Right kidney (tissue), 9 donors: ENCODE measurements at places on chromosomes 12 and 14.

- DNase-seq, result no peak
Measured at GRCh38 chr12:10075451-10075850, 23.3 kb downstream of the CLEC1A start.

GRCh38 chr14:22748631-22749068 lies 17.8 kb upstream of the OXA1L start:
- DNase-seq, result no peak

GRCh38 chr14:72549854-72550253 lies 344.0 kb downstream of the DPF3 start:
- DNase-seq, result no peak

- no peak for DNase-seq
Measured at GRCh38 chr14:105702275-105702817, 176.0 kb downstream of the TMEM121 start.

DNA sequence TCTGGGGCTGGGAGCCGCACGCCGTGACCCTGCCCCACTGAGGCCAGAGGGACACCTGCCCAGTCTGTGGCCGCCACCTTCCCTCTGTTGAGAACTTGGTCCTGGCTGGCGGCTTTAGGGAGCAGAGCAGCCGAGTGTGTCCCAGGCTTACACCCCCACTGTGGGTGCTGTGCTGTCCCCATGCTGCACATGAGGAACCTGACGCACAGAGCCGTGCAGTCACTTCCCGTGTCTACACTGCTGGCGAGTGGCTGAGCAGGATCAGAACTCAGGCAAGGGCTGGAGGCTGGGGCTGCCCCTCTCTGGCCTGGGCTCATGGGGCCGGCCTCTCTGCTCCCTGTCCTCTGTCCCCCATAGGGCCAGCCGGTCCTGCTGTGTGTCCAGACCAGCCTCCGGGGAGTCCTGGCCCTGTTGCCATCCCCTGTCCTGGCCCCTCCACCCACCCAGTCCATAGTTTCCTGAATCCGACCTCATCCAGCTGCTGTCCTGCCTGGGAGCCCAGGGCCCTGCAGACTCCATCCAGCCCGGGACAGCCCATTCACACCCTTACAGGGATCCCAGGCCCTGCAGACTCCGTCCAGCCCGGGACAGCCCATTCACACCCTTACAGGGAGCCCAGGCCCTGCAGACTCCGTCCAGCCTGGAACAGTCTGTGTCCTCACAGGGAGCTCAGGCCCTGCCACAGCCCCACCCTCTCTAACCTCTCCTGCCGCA lies 10.3 kb downstream of the FBRSL1 start:
- no peak for DNase-seq

- no peak for DNase-seq
Measured at GRCh38 chr14:90487031-90487430, 90.2 kb downstream of the CALM1 start.

DNA sequence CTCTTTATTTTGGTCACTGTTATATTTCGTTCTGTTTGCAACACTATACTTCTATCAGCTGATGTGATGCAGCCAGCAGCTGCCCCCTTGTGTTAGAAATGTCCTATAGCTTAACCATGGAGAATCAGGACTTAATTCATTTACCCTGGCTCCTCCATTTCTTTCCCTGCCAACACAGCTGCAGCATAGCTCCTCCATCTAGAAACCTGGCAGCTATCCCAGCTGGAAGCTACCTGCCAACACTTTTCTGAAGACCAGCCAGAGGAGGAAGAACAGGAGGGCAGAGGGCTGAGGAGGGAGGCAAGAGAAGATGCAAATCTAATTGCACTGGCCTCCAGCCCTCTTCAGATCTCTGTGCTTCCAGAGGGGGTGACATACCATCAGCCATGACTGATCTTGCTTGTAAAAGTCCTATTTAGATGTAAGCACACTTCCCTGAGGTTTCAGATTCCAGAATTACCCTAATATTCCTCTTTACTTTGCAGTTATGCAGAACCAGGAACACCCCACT lies 156.8 kb upstream of the TMEM260 start:
- peak; percentile 43 for DNase-seq

- DNase-seq, result no peak
Measured at GRCh38 chr12:79482323-79482722, 208.4 kb downstream of the PAWR start.

DNA sequence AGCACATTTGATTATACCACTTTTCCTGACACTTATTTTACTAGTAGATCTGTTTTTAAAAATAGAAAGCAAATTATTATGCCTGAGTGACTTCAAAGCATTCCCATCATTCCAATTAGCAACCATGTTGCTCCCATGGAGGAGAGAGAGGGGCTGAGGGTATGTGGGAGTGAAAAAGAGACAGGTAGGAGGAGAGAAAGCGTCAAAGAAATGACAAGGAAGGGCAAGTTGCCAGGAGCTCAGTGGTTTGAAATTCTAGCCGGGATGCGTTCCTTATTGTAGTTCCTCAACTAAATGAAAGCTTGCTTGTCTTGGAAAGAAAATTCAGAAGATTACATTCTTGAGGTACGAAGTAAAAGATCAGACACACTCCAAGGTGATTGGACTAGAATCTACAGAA lies 92.4 kb upstream of the PKP2 start:
- no peak for DNase-seq

- peak; percentile 20 for DNase-seq
Measured at GRCh38 chr14:47278233-47278842, 397.1 kb downstream of the MDGA2 start.

DNA sequence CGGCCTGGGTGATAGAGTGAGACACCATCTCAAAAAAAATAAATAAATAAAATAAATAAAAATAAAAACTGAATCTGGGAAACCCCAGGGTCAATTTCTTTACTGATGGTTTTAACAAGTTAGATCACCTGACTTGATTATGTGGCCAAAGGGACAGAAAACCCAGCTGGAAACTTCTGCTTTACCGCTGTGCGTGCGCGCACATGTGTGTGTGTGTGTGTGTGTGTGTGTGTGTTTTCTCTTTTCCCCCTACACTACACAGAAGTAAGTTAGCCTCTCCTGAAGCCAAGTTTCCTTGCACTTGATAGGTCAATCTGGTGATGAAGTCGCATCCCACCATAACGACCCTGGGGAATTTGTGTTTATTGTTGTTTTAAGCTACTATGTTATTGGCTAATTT lies 105.3 kb upstream of the AMN1 start:
- DNase-seq, result no peak

DNA sequence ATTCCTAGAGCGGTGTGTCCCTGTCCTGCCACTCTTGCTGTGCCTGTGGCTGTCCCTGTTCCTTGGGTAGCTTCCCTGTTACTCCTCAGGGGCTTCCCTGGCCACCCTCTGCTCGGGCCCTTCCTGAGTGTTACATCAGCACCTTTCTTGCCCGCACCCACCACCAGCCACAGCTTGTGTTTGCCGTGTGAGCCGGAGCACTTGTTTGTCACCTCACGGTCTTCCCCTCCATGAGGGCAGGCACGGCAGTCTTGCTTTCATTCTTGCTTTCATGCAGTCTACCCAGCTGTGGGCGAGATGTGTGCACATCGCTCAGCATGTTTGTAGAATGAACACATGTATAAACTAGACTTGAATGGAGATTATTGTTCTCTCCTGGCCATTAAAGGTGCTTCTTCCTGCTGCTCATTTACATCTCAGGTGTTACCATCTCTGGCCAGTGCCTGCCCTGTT lies 42.0 kb downstream of the TRAF3 start:
- DNase-seq, result no peak

GRCh38 chr12:3722368-3722767 lies 30.5 kb downstream of the CRACR2A start:
- DNase-seq, result no peak

DNA sequence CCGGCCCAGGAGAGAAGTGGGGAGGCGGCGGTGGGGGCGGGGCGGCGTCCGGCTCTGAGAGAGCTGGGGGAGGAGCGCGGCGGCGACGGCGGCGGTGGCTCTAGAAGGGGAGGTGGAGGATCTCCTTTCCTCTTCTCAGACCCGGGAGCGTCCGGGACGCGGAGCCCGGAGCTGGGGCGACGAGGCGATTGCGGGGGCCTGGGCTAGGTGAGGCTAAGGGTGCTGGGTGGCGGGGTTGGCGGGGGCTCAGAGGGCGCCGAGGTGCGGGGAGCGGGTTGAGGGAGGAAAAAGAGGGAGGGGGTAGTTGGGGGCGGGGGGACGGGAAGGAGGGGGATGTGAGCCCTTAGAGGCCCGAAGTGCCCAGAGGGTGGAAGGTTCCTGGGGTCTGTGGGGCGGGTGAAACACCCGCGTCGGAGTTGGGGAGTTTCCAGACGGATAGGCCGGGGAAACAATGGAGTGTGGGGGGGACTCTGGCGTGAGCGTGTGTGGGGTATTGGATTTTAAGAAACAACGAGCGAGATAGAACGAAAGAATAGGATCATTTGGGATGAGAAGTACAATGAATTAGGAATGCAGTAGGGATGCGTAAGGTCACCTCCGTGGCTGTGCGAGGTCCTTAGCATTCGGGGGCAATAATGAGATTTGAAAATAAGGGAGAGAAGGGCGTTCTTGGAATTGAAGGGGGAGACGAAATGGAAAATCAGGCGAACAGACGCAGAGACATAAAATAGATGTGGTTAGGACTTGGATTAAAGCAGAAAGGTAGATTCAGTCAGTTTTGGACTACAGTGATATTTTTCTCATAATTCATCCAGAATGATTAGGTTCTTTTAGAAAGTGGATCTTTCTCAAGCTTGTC lies at the start of gene SPATS2:
Gene SPATS2 (plus strand): TSS at position 82 of the 859 bp plus-strand sequence. CDS start 93,551 bp downstream, outside the sequence.
- peak; percentile 68 for DNase-seq

DNA sequence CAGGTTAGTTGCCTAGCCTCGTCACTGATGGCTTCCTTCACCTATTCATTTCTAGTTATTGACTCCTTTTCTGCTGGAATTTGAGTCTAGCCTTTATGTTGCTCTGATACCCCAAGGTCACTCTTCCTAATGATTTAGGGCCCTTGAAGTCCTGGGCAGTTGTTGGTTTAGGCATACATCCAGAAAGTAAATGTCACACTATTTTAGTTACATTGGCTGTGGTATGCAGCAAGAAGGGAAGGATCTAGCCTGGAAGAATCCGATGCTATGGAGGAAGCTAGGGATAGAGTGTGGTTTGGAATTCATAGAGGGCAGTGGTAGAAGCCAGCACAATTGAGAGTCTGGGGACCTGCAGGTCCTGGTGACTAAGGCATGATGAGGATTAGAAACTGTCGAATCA lies 38.0 kb downstream of the RGS6 start:
- no peak for DNase-seq

DNA sequence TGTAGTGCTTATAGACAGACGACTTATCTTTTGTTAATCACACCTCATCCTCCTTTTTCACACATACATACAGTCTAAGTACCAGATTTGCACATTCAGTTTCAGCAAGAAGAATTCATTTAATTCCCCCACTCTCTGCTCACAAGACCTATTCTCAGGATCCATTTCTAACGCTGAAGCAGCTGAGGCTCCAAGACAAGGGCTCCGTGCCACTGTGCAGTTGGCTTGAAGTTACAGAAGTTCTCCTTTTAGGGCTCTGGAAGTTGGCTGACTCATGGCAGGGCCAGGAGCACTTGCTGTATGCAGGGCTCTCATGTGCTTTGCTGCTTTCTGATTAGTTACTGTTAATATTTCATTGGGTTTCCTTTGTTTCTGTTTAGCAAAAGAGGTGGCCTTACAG lies 1566.9 kb upstream of the TMEM132C start:
- DNase-seq, result no peak

- no peak for DNase-seq
Measured at GRCh38 chr12:80756875-80757274, 40.2 kb downstream of the MYF5 start.

GRCh38 chr14:72369106-72369505 lies 436.9 kb downstream of the RGS6 start:
- no peak for DNase-seq

- DNase-seq, result no peak
Measured at GRCh38 chr14:77442196-77442595, 15.2 kb downstream of the VIPAS39 start.

DNA sequence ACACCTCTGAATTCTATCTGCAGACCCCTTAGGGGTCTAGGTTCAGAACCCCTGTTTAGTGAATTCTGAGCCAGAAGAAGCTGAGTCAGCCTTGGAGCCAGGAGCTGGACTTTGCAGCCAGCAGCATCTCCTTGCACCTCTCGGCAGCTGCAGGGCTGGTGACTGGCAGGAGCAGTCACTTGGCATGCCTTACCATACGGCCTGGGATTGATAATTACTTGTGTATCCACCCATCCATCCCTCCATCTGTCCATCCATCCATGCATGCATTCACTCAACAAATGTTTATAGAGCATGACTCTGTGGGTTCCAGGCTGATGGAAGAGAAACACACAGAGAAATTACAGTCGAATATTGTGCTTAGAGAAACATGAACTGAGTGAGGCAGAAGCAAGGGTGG lies 67.5 kb upstream of the PRIMA1 start:
- DNase-seq, result no peak

GRCh38 chr14:61188196-61188595 lies 92.9 kb downstream of the TMEM30B start:
- DNase-seq, result peak; percentile 49

DNA sequence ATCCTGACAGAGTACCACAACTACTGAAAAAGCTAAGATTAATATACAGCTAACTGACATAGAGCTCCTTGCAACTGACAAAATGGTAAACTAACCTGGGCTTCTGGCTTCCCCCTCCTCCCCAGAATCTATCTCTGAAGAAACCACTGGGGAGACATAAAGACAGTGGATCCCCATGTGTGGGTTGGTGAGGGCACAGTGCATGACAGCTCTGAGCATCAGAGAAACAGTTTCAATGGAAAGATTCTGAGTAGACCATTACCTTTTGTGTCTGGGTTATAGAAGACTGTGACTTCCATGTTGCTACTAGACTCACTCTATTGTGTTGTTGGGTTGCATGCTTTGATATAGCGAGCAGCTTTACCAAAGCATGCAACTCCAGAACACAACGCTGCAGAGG lies 247.4 kb downstream of the EFCAB11 start:
- DNase-seq, result no peak

DNA sequence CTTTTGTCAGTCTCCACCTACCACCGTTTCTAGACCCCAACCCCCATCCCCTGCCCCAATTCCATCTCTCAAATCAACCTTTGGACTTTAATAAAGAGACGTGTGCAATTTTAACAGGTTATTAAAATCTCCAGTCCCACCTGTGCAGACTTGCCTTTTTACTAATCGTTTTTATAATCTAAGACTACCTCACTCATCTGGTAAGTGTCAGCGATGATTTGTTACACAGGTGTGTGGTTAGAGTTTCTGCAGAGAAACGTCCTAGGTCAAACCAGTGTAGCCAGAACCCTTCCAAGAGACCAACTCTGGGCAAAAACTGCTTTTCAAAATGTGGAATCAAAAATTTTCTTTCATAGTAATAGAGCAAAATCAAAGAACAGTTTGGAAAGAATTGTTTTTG lies 60.4 kb upstream of the PELI2 start:
- DNase-seq, result no peak

DNA sequence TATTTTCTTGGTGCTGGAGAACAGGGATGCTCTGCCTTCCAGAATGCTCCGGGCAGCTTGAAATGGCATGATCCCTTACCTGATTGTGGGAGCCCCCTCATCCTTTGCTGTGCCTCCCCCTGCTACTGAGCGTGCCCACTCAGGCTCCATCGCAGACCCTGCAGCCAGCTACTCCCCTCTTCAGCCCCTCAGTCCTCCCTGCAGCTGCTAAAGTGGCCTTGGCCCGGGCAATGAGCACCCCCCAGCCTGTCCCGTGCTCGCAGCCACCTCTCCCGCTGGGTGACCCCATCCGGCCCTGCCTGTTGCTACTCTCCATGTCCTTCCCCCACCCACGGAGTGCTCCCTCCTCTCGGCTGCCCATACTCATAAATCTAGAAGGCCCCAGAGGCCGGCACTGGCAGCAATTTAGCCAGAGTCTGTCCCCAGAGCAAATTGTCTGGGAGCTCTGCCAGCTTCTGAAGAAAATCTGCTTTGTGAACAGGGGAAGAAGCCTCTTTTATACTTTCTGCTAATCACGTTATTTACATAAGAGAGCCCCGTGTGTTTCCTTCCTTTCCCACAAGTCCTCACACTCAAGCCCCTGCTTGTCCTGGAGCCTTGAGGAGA lies 143.7 kb upstream of the FRMD6 start:
- DNase-seq, result peak; percentile 49

GRCh38 chr12:1435456-1435855 lies 158.9 kb downstream of the FBXL14 start:
- DNase-seq, result no peak
